ENCODE measurements at places on chromosomes 6 and 20. TPM values are rescaled to one million over a fixed set of nuclear protein-coding genes. Genes with fewer than 3 reads are reported as not detected.
A peak's percentile ranks its signal among the peaks of the same experiment; 100 is the strongest.

DNA sequence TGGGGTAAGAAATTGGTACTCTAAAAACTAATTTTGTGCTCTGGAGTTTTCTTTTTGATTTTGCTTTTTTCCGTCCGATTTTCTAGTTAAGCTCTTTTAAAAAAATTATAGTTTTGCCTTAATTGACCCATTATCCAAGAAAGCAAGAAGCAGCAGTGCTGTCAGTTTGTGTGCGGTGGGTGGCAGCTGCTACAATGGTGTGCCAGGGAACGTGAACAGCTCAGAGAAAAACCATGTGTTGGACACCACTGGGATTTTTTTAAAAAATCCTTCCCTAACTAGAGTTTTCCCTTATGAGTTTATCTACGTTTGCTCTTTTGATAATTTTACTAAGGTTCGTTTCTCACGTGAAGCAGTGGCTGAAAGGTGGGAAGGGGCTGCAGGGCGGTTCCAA lies 8.0 kb downstream of the MAP3K5 start:
- no peak overlapping the region for H3K4me3 ChIP-seq
- no peaks in the 10 kb centered on the region for H3K27me3 ChIP-seq
- no peak overlapping the region for H3K27ac ChIP-seq
- peaks cover 73% of the 10 kb centered on the region for H3K4me1 ChIP-seq

The PCSK2 gene
- 0.98 TPM for total RNA-seq

GRCh38 chr20:2108987-2109386 lies 7.4 kb downstream of the STK35 start:
- no peak for DNase-seq
- no peaks in the 10 kb centered on the region for H3K27me3 ChIP-seq
- H3K4me3 ChIP-seq, result no peak overlapping the region
- no peaks in the 10 kb centered on the region for H3K36me3 ChIP-seq
- no peak overlapping the region for H3K27ac ChIP-seq

DNA sequence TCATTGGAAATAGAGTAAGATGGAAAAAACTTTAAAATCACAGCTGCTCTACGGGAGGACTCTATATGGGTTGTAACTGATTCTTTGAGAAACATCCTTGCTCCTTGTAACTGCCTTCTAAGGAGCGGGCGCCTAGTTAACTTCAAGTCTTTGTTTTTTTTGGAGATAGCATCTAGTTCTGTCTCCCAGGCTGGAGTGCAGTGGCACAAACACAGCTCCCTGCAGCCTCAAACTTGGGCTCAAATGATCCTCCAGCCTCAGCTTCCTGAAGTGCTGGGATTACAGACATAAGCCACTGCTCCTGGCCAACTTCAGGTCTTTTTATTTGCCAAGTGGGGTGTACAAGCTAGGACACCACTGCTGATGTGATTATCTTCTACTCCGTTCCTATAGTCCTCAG lies 506.4 kb upstream of the SOX4 start:
- no peaks in the 10 kb centered on the region for H3K4me1 ChIP-seq
- H3K27ac ChIP-seq, result no peak overlapping the region
- DNase-seq, result no peak

- H3K27me3 ChIP-seq, result no peaks in the 10 kb centered on the region
- no peak overlapping the region for H3K27ac ChIP-seq
- H3K4me1 ChIP-seq, result no peaks in the 10 kb centered on the region
- no peaks in the 10 kb centered on the region for H3K36me3 ChIP-seq
- H3K4me3 ChIP-seq, result no peak overlapping the region
These were observed 662.4 kb upstream of the EYS start for GRCh38 chr6:66369407-66369806.

GRCh38 chr6:112241820-112242429 lies 12.4 kb downstream of the LAMA4 start:
- no peak for DNase-seq
- no peak overlapping the region for H3K4me3 ChIP-seq
- H3K27me3 ChIP-seq, result no peaks in the 10 kb centered on the region
- H3K4me1 ChIP-seq, result peaks cover 71% of the 10 kb centered on the region

- DNase-seq, result no peak
- no peaks in the 10 kb centered on the region for H3K4me1 ChIP-seq
- H3K36me3 ChIP-seq, result no peaks in the 10 kb centered on the region
- H3K4me3 ChIP-seq, result no peak overlapping the region
- peak overlapping the region; percentile 6 for H3K27ac ChIP-seq
These were observed 142.2 kb downstream of the NFATC2 start for GRCh38 chr20:51400051-51400926.

Measured in vagina (tissue), 2 donors.